ENCODE measurements at places on chromosomes 12 and 14.

- no peak for DNase-seq
Measured at GRCh38 chr12:47343684-47344567, 264.2 kb upstream of the AMIGO2 start.

GRCh38 chr12:116559162-116559935 lies at the start of gene MAP1LC3B2:
Gene MAP1LC3B2 (plus strand): TSS chr12:116559381. CDS start chr12:116575943, 16,562 bp downstream.
- DNase-seq: peak; percentile 72

DNA sequence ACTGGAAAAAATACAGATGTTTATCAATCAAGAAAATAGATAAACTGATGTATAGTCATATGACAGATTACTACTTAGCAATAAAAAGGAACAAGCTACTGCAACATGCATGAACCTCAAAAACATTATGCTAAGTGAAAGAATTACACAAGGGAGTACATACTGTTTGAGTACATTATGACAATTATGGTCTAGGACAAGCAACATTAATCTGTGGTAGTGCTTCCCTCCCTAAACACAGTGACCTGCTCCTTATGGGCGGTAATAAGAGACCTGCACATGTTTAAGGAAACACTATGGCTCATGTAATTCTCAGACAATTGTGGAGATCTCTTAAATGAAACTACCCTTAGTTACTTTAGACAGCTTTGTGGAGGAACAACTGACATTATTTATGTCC lies 421.2 kb upstream of the FBXO33 start:
- no peak for DNase-seq

DNA sequence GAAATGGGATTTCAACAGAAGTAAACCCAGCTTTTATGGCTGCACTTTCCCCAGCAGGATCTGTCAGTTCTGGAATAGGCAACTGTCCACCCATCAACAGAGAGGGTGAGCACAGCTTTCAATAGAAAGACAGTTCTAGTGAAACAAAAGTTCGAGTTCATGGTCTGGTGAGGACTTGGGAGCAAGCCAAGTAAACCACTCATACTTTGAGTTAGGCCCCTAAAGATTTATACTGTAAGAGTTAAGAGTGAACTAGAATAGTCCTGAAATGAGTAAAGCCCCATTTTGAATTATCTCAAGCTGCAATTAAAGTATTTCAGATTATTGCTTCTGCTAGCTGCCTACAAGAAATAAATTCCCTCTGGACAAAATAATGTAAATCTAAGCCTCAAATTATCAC lies 82.6 kb downstream of the METTL25 start:
- no peak for DNase-seq

DNA sequence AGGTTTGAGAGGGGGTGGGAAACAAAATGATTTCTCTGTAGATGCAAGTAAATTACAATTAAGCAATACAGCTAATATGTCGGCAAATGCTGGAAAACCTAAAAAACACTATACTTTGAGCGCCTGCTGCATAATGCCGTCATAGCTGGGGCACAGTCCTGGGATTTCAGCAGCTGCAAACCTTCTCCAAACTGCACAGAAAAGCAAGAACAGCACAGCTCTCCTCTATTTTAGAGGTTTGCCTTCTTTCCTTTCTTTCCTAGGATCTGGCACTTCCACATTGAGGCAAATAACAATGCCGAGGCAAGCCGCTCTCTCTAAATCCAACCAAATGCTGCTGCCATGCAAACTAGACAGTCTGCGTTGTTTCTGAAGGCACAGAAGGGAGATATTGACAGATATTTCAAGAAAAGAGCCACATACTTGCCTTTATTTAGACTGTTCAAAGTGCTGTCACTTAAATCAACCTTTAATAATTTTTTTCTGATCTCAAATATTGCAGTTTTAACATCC lies 287.1 kb upstream of the G2E3 start:
- no peak for DNase-seq

Data from prostate gland (tissue), 2 donors.